ENCODE measurements at places on chromosomes 13 and 19.
A peak's percentile ranks its signal among the peaks of the same experiment; 100 is the strongest.

GRCh38 chr19:3135961-3136683, at the start of gene GNA15:
TSS of gene GNA15 (plus strand) at chr19:3136033. CDS start at chr19:3136451, 418 bp downstream.
- DNase-seq: peak; percentile 19

DNA sequence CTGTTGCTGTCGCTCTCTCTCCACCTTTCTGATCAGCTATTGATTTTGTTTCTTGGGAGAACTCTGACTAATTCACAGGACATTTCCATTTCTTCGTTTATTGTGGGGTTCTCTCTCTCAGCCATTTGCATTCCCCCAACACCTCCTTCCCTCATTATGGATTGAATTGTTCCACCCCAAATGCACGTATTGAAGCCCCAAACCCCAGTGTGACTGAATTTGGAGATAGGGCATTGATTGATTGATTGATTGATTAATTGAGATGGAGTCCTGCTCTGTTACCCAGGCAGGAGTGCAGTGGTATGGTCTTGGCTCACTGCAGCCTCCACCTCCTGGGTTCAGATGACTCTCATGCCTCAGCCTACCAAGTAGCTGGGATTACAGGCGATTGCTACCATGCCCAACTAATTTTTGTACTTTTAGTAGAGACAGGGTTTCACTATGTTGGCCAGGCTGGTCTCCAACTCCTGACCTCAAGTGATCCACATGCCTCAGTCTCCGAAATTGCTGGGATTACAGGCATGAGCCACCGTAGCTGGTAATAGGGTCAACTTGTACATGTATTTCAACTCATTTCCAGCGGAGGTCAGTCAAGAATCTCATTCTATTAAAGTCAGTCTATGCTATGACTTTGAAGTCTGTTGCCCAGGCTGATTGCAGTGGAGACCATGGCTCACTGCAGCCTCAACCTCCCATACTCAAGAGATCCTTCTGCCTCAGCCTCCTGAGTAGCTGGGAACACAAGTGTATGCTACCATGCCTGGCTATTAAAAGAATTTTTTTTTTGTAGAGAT, 13.6 kb downstream of the NFILZ start:
- DNase-seq: no peak

- no peak for DNase-seq
Observed at GRCh38 chr13:63873936-63874335, 2458.3 kb upstream of the PCDH20 start.

GRCh38 chr13:109577191-109577700, 209.1 kb downstream of the IRS2 start:
- no peak for DNase-seq

- DNase-seq: no peak
Observed at GRCh38 chr13:90201676-90202460, 1145.6 kb upstream of the MIR17HG start.

DNA sequence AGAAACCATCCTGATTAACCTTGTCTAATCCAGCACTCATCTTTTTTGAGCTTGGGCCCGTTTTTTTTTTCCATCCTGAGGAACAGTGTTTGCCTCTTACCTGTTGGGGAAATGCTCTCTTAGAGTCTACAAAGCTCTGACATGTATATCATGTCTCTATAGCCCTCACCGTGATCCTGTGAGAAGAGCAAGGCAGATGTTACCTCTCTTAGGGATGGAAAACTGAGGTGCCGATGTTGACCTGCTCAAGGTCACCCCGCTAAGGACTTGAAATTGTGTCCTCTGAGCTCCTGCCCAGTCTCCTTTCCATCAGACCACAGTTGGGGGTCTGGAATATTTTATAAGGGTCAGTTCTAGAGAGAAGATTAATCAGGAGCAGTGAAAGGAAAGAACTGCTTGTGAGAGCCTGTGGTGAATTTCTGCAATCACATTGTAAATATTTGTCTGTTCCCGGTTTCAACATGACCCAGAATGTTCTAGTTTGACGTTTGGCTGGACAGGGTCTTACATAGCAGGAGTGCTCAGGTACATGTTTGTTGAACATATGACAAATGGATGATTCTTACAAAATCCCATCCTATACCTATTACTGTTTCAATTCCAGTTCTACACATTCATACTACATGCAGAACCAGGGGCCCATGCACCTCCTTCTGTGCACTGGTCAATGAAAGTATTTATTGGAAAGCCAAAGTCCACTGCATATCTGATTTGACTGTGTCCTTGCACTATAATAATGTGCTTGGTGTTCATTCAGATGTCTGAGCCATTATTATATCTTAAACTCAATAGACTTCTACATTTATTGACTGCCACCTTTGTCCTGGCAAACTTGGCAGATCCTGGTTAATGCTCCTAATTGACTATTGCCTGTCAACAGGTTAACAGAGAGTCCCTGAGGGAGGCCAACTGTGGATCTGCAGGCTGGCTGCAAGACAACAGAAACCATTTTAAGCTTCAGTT, 12.1 kb downstream of the SLC25A15 start:
- DNase-seq: no peak

Measured in stimulated activated CD4-positive, alpha-beta T cell treated with anti-CD3 and anti-CD28 coated beads, Interleukin-15, amount 100 ng/mL, for 1 hour (primary cell).